ENCODE measurements at places on chromosomes 13 and 19.
A peak's percentile ranks its signal among the peaks of the same experiment; 100 is the strongest.

GRCh38 chr19:55340784-55341147 is 1.1 kb downstream of the KMT5C start:
- no peak for DNase-seq

DNA sequence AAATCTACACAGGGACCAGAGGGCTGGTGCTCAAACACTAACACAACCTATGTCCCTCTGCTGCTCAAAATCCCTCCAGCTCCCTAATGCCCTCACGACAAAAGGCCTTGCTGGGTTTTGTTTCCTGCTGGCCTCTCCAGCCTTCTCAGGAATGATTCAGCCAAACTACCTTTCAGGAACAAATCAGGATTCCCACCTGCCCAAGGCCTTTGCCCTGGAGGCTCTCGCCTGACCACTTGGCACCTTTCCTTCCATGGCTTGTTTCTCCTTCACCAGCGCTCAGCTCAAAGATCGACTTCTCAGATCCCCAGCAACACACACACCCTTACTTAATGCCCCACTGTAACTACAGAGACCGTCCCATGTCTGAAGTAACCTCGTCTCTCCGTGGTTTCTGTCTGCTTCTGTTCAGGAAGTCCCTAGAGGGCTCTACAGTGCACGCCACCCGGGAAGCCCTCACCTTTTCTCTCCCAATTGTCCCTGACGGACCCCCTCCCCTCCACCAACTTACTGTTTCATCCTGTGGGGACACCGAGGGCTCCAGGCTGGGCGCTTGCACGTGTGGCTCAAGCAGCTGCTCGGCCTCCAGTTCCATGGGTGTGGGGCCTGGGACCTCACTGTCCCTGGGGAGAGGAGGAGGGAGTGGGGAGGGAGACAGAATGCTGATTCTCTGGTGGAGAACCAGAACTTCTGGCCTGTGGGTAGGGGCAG is 3.2 kb upstream of the SIX5 start:
- DNase-seq, result no peak

GRCh38 chr13:100433475-100433874 is 155.1 kb downstream of the GGACT start:
- DNase-seq, result no peak

DNA sequence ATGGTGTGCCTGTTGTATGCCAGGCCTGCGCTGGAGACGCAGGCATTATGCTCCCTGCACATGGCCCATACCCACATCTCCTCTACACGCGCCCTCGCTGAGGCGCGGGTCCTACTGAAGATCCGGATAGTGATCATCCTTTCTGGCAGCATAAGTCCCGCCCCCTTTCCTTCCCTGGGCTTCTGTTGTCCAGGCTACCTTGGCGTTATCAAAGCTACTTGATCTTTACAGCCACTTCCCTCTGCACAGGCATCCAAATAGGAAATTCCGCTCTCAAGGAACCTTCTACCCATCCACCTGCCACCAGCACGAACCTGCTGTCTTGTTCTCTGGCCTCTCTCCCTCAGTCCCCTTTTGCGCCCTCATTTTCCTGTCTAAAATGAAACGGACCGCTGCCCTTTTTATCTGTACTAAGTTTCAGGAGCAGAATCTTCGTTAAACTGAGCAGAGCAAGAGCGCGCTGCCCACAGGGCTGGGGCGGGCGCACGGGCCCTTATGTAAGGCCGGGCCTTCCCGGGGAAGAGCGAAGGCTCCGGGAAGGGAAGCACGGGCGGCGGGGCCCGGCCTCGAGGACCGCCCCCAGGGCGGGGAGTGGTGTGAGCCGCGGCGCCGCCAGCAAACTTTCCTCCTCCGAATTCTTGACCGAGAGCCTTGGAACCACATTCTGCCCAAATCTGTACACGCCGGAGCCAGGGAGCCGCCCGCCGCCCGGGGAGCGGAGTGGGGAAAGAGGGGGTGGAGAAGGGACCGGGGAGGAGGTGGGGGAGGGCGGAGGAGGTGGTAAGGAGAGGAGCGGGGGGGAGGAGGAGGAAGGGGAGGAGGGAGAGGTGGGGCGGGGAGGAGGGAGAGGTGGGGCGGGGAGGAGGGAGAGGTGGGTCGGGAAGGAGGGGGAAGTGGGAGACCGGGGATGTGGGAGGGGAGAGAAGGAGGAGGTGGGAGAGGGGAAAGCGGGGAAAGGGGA is 920 bp upstream of the UBE2L5 start:
- peak; percentile 20 for DNase-seq

- no peak for DNase-seq
Observed at GRCh38 chr13:47545201-47546024, 455.7 kb downstream of the SUCLA2 start.

DNA sequence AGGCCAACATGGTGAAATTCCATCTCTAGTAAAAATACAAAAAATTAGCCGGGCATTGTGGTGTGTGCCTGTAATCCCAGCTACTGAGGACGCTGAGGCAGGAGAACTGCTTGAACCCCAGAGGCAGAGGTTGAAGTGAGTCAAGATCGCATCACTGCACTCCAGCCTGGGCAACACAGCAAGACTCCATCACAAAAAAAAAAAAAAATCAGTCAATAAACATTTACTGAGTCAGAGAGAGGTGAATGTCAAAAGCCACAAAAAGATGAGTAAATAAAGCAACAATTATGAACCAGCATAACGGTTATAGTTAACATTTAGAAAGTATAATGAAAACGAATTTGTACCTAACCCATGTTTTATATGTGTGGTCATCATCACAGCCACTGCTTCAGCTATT is 23.1 kb downstream of the PSPC1 start:
- no peak for DNase-seq

DNA sequence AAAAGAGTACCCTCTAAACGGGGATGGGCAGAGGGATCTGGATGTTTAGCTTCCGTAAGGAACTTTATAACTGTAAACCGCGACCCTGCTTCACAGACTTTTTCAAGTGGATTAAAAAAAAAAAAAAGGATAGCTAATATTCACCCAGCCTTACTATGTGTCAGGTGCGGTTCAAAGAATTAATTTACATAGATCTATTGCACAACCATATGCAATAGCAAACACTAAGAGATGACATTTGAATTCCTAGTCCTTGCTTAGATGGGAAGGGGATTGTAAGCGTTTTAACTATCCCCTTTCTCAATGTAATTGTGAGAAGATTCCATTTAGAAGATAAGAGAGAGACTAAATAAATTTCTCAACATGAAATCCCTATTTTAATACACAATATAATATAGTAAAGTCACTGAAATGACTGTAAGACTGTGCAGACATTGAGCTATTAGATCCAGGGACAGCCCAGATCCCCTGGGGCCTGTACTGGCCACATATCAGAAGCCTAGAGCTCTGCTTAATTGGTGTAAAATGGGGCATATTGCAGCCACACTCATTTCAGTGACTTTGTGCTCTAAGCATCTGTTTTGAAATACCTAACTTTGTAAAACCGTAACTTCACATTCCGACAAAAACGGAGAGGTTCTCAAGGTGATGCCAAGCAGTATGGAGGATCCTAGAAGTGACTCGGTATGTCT is 13.6 kb downstream of the LATS2 start:
- DNase-seq, result no peak

- no peak for DNase-seq
Observed at GRCh38 chr13:50511877-50512341, 331.6 kb downstream of the DLEU7 start.

DNA sequence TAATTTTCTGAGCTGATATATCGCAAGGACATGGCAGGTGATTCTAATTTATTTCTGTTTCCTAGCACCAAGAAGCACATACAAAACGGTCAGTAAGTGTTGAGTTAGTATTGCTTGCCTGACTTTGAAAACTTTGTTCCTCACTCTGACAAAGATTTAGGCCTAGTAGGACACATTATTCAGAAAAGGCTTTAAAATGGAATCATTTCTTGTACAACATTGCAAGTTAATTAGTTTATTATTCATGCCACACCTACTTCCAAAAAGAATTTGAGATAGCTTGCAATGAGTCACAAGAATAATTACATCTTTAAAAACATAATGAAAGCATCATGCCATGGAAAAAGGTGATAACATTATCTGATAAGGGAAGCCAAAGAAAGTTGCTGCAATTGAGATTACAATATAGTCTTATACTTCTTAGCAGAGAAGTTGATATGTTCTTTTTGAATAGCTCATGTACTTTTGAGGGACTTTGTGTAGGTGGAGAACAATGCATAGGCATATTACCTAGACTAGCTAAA is 474.2 kb downstream of the KLF5 start:
- DNase-seq, result no peak

GRCh38 chr13:30618930-30619279 is 1.2 kb downstream of the USPL1 start:
- DNase-seq, result no peak

GRCh38 chr13:20151612-20152011 is 9.2 kb downstream of the GJA3 start:
- no peak for DNase-seq

DNA sequence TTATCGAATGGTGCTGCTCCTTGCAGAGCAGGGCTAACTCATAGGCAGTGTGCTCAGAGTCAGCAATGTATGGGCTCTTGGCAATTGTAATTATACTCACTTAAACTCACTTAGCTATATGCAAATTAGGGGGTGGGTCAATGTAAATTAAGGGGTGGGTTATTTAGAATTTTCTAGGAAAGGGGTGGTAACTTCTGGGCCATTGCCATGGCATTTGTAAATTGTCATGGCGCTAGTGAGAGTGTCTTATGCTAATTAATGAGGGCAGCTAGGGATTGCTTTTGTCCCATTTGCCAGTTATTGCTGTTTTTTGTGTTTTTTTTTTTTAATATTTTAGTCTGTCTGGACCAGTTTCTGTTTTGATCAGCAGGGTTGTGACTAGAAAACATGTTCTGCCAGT is 68.4 kb downstream of the DIAPH3 start:
- no peak for DNase-seq

GRCh38 chr13:29507356-29507755 is 88.1 kb downstream of the SLC7A1 start:
- DNase-seq, result no peak

DNA sequence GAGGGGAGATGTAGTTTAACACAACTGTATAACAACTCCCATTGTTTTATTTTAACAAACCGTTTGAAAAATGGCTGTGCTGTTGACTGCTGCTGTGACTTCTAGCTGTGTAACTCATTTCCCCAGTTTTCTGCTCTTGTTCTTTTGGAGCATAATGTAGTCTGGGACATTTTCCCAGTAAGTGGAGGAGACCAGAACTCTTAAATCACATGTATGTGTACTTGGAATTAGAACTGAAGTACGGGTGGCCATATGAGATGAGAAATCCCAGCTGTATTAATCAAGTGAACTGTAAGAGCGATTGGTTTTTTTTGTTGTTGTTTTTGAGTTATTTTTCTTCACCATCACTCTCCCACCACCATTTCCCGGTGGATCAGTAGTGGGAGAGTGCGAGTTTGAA is 49.4 kb upstream of the RNF113B start:
- no peak for DNase-seq

- no peak for DNase-seq
Observed at GRCh38 chr13:39099231-39099630, 61.0 kb downstream of the NHLRC3 start.

DNA sequence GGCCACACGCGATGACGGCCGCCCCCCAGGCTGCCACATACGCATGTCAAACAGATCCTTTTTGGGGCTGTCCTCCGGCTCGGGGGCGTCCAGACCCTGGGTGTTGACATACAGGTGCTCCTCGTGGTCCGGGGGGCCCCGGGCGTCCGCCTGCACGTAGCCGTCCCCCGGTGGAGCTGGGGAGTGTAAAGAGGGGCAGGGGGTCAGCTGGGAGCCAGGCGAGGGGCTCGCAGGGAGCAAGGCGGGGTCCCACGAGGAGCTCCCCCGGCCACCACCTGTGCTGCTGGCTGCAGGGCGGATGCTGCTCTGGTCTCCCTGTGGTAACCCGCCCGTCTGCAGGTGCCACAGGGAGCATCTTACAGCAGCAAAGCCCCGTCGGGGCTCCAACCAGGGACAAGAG is 16.1 kb upstream of the C2CD4C start:
- DNase-seq, result no peak

GRCh38 chr13:98339684-98340425 is 162.8 kb upstream of the RNF113B start:
- DNase-seq, result no peak

DNA sequence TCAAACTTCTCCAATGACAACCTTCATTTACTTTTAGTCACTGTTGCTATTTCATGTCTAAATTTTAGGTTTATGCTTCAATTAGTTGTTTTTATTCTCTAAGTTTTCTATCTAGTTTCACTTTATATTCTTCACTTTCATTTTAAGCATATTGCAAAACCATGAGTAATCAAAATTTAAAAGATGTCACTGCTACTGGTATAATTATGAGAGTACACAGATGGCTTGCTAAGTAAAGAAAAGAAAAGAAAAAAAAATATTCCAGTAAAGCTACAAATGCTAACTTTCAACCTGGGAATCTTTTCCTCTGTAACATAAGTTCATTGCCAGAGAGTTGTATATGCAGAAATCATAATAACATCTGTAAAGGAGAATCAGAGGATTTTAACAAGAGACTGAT is 1624.7 kb downstream of the PCDH9 start:
- DNase-seq, result no peak

- no peak for DNase-seq
Observed at GRCh38 chr19:10078329-10078728, 7.8 kb upstream of the SHFL start.

DNA sequence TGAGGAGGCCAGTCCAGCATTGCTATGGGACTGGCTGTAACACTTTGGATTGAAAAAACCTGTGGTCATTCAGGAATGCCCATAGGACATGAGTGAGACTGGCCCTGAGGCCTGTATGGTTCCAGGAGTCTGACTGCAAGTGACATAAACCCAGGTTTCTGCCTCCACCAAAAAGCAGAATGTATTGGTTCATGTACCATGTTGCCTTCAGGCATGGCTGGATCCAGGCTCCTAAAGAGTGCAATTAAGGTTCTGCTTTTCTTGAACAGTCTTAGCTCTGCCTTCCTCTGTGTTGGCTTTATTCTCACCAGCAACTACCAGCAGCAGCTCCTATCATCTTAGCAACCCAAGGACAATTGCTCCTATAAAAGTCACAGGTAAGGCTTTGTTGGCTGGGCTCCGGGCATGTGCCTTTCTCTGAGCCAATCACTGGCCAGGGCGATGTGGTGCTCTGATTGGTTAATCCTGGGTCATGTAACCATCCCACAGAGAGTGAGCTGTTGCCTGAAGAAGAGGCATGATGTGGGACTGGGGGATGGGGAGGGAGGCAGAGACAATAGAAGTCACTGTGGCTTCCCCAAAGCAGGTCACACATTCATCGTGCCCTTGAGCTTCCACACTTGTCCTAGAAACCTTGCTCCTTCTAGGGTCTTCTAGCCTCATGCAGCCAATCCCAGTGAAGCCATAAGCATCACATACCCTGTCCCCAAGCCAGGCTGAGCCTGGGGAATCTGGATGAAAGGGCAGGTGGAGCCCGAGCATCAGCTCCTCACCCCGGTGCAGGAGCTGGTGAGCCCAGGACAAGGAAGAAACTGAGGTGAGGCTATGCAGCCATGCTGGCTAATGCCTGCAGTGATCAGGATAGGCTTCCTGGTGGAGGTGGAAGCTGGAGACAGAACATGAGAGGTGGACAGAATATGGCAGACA is 123.9 kb downstream of the URI1 start:
- DNase-seq, result no peak

GRCh38 chr13:31611214-31611613 is 128.1 kb upstream of the RXFP2 start:
- DNase-seq, result no peak
